Hindlimb muscle (tissue), 1 donor: ENCODE measurements at places on chromosomes 4 and X. TPM values are rescaled to one million over a fixed set of nuclear protein-coding genes. Genes with fewer than 3 reads are reported as not detected.

The S100G gene
- polyA plus RNA-seq = not detected

The CHRDL1 gene
- polyA plus RNA-seq = 5.1 TPM

The HPGDS gene
- polyA plus RNA-seq = 5.8 TPM

The CXCL5 gene
- polyA plus RNA-seq = 0.15 TPM

The MAGEA10 gene
- not detected for polyA plus RNA-seq

The AFF2 gene
- polyA plus RNA-seq = 1.0 TPM

The XKRX gene
- polyA plus RNA-seq = not detected

The DGKK gene
- polyA plus RNA-seq = not detected

DNA sequence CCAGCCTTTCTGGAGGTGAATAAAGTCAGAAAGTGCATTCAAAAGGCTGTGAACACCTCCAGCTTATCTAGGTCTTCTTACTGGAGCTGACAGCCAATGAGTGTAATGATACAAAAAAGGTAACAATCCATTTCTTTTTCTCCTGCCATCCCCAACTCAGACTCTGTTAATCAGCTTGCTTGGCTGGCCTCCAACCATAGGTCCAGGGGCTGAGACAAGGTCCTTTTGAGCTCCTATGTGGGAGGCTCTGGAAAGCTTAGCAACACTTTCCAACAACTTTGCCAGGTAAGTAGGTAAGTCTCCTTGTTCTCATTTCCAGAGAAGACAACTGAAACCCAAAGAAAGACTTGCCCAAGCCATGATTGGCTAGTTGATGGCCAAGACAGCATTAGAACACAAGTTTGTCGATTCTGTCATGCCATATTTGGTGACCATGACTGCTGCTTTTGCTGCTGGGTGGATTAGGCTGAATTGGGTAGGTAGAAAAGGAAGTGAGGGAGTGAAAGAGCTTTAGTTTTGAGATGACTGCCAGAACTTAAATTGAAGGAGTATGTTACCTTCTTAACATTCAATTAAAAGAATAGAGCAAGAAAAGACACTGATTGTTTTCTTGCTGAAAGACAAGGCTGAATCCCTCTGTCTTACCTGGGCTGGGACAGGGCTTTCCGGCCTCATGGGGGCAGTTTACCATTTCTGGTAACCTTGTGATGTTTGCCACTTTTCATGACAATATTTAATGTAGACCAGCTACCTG, 22.8 kb downstream of the VSIG4 start:
- no peak for DNase-seq

DNA sequence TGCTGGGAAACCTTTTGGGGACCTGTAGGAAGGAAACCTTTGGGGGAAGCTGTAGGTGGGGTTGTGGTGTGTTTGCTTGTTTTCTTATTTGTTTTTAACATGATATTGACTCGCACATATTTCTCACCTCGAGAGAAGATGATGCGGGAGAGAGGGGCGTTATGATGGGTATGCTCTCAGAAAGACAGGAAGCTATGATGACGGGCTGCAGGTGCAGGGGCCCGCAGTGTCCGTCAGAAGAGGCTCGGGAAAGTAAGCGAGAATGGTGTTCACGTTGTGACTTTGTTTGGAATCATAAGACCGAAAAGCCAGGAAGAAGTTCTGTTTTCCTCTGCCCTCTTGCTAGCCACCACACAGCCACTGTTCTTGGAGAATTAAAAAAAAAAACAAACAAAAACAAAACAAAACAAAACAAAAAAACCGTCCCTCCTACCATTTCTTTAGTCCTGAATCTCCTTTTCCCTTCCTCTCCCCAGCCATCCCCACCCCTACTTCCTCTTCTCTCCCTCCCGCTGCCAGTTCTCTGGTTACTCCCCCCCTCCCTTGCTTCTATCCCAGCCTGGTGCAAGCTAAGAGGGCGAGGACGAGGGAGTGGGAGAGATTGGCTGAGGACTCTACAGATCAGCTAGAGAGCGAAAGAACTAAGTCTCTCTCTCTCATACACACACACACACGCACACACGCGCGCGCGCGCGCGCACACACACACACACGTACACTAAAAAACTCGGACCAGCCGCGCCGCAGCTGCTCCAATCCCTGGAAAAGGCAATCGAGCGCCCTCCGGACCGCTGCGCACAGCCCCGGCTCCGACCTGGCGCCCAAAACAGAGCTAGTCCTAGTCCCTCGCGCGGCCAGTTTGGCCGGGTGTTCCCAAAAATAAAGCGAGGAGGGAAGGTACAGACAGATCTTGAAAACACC, at the start of gene BMP3:
TSS of gene BMP3 (plus strand) at position 648 of the 920 bp plus-strand sequence. CDS start 577 bp downstream, outside the sequence.
- DNase-seq = peak; percentile 58

GRCh38 chrX:9942086-9942485, 25.1 kb upstream of the CLDN34 start:
- no peak for DNase-seq

DNA sequence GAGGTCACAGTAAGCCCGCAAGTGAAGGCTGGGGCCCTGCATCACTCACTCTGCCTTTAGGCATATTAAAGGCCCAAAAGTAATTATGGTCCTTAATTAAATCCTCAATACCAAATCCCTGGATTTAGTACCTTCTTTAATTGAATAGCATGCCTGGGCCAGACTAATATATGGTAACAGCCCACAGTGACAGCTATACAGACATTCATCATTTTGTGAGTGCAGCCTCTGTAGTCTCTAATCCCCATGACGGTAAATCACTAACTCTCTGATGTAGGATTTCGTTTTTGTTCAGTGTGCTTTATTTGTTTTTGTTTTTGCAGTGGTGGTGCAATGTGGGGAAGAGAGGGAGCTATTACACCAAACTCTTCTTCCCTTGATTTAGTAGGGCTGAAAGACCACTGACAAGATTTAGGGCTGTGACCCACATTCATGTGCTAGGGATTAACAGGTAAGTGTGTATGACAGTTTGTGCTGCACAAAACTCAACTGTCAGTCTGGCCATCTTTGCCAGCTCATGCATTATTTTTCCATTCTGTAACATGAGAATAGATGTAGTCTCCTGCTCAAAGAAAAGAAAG, 60.6 kb upstream of the SLC39A8 start:
- DNase-seq = no peak

DNA sequence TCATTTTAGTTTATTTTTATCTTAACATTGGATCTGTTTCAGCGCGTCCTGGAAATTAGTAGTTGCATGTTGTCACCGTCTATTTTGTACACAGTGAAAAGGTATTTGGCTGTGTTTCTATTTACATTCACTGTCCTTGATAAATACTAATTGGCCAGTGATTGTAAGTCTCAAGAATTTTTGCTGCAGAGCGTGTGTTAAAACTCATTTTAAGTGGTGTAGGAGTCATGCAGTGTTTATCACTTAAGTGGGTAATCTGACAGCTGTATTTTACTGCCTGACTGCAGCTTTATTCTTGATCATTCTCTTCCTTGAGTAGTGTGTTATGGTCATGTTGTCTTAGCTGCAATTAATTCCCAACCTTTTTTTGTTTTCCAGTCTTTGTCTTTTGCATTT, 9.8 kb downstream of the GUCY1A1 start:
- no peak for DNase-seq

DNA sequence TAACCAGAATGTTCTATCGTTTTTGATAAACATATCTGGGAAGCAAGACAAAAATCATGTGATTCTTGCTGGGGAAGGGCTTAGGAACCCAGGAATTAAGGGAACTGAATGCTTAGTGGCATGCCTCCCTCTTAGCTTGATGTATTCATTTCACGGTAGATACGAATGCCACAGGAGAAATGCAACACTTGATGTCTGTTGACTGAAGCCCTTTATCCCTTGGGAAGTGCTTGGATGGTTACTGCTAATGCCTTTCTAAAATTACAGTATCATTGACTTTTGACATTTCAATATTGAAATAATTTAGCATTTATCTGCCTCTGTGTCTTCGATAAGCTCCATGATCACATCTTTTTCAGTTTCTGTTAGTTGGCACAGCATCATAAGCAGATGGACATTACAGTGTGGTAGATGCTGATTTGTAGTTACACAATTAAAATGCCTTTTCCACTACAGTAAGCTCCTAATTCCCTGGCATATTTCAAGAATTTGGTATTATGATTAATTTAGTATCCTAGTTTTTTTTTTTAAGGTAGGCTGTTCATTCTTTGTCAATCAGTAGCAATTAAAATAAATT, 226.7 kb downstream of the ARHGAP10 start:
- no peak for DNase-seq

DNA sequence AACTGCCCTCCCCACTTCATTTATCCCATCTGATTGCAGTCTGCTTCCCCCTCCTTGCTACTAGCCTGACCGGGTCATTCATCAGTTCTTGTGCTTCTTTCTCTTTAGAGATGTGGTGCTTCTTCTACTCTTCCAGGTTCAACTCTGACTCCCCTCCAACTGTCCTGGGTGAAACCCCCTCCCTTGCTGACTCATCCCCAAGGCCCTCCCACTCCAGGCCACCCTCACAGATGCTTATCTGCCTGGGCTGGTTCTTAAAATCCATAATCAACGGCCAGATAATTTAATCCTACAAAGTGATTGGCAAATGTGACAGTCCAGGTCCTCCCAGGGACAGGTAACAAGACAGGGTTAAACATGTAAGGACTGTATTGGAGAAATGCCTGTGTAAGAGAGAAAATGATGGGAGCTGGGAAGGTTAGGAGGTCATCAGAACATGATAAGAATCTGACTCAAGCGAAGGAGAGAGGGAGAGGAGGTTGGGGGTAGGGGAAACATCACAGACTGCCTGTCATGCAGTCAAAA, 182.8 kb upstream of the C1QTNF7 start:
- no peak for DNase-seq

- DNase-seq = no peak
Measured at GRCh38 chrX:110226931-110227330, 91.0 kb downstream of the AMMECR1 start.

GRCh38 chr4:112800001-112800400, 163.1 kb downstream of the LARP7 start:
- DNase-seq = no peak

DNA sequence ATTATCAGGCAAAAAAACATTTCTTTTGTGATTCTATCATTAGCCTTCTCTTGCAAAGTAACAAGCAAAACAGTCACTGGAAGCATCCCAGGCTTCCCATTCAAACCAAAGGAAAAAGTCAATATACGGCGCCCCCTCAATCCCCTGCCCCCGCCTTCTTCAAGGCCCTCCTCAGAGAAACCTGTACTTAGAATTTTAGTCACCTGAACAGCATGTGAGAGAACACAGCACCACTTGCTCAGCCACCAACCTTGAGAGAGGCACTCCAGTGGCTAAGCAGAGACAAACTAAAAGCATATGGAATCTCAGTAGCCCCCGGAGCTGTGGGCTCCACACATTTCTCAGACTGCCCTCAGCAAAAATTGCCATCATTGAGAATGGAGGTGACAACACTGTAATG, 25.2 kb downstream of the LEF1 start:
- DNase-seq = no peak

GRCh38 chr4:109559625-109559982, 442 bp upstream of the MCUB start:
- peak; percentile 13 for DNase-seq

GRCh38 chrX:134572816-134573682, 85.2 kb downstream of the PLAC1 start:
- no peak for DNase-seq

- peak; percentile 51 for DNase-seq
Measured at GRCh38 chr4:76950052-76950955, 752 bp downstream of the SEPTIN11 start.

GRCh38 chrX:109629310-109629709, 4.3 kb upstream of the KCNE5 start:
- no peak for DNase-seq

GRCh38 chrX:154458116-154458953, at the start of gene PLXNA3:
Gene PLXNA3 (plus strand): TSS chrX:154458281. CDS start chrX:154460184, 1,903 bp downstream.
- peak; percentile 45 for DNase-seq

- no peak for DNase-seq
Measured at GRCh38 chr4:4427886-4428285, 41.0 kb downstream of the NSG1 start.
